CD4-positive, alpha-beta T cell treated with Interleukin-4 for 4 hours (primary cell): ENCODE measurements at places on chromosomes 16 and 17.

GRCh38 chr17:4143563-4144421 is 795 bp downstream of the CYB5D2 start:
- DNase-seq = peak; percentile 90

DNA sequence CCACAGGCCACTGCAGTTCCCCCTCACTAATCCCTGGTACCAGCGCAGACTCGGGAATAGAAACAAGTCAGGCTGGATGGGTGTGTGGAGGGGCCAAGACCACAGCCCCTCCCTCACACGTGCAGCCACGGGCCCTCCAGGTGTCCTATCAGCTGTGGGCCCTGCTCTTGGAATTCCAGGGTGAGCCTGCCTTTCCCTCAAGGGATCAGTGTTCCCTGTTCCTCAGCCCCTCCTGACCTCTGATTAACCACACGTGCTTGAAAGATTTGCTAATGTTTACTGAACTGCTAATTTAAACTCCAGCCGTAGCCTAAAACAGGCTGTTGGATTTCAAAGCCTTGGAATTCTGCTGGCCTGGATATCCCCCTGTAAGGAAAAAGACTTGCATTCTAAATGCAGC is 146.4 kb downstream of the SOCS1 start:
- DNase-seq = no peak

GRCh38 chr17:80367503-80367902 is 47.5 kb upstream of the ENDOV start:
- no peak for DNase-seq

DNA sequence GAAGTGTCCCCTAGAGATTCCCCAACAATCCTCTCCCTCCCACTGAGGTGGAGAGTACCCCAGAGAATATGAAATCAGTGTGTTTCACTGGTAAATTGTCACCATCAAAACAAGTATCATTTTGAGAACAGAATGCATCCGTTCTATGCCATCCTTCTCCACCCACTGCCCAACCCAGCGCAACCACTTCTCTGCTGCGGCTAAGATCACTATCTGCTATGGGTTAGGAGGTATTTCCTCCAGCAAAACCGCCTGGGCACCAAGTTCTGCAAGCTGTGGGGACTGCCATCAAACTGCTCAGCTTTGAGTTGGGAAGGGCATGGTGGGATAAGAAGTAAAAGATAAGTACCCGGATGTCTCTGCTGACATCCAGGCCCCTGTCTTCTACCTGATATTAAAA is 24.4 kb downstream of the CNTNAP1 start:
- peak; percentile 54 for DNase-seq

GRCh38 chr17:41793784-41794539 is 7.5 kb upstream of the JUP start:
- no peak for DNase-seq

DNA sequence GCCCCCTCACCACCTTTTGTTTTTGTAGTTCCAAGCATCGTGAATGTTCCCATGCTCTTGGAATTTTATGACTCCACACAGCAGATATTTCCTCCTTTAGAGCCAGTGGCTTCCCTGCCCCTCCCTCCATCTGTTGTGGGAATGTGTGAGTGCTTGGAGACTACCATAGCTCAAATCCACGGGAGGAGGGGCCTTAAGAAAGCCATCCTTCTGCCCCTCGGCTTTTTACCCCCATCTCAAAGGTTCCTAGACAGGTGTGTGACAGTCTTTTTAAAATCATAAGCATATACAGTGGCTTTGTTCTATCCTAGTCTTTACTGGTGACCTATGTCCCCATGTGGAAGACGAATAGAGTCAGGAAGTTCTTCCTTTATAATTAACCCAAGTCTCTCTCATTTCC is 47.2 kb downstream of the YPEL2 start:
- no peak for DNase-seq

- DNase-seq = peak; percentile 70
Measured at GRCh38 chr17:48593840-48594537, 410 bp upstream of the HOXB5 start.

DNA sequence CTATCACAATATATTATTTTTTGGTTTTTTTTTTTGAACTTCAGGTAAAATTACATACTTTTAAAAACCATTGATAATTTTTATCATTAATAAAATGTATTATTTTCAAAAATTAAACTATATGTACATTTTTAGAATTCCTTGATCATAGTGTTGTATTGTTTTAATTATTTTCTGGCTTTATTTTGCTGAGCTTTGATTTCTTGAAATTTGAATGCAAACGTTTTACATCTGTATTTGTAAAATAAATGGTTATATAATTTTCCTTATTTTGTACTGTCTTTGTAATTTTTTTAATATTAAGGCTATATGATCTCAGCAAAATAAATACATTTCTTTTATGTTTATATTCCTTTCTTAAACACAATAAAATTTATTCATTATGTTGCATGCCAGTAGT is 125.6 kb downstream of the KIF2B start:
- DNase-seq = no peak

- no peak for DNase-seq
Measured at GRCh38 chr17:45294506-45294905, 22.3 kb downstream of the MAP3K14 start.

GRCh38 chr16:29696881-29697331 is 17.9 kb downstream of the QPRT start:
- DNase-seq = no peak

- no peak for DNase-seq
Measured at GRCh38 chr16:16045296-16045695, 95.9 kb downstream of the ABCC1 start.

- no peak for DNase-seq
Measured at GRCh38 chr16:67528222-67528869, at the start of gene RIPOR1. TSS of gene RIPOR1 (plus strand) at chr16:67528829. CDS start at chr16:67538447, 9,618 bp downstream.

DNA sequence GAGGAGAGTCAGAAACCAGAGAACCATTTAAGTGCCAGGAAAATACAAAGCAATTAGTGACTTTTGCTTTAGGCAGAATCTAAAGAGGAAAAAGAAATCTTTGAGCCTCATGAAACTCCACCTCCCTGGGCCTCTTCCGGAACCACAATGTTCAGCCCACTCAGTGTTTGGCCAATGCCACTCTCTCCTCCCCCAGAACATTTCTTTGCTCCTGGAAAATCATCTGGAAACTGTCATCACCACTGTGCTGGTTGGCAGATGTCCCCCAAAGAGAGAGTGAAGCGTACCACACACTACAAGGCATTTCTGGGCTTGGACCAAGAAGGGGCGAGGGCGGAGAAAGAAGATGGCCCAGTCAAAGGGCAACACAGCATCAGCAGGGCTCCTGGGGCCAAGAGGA is 7.1 kb upstream of the SOX9 start:
- no peak for DNase-seq

DNA sequence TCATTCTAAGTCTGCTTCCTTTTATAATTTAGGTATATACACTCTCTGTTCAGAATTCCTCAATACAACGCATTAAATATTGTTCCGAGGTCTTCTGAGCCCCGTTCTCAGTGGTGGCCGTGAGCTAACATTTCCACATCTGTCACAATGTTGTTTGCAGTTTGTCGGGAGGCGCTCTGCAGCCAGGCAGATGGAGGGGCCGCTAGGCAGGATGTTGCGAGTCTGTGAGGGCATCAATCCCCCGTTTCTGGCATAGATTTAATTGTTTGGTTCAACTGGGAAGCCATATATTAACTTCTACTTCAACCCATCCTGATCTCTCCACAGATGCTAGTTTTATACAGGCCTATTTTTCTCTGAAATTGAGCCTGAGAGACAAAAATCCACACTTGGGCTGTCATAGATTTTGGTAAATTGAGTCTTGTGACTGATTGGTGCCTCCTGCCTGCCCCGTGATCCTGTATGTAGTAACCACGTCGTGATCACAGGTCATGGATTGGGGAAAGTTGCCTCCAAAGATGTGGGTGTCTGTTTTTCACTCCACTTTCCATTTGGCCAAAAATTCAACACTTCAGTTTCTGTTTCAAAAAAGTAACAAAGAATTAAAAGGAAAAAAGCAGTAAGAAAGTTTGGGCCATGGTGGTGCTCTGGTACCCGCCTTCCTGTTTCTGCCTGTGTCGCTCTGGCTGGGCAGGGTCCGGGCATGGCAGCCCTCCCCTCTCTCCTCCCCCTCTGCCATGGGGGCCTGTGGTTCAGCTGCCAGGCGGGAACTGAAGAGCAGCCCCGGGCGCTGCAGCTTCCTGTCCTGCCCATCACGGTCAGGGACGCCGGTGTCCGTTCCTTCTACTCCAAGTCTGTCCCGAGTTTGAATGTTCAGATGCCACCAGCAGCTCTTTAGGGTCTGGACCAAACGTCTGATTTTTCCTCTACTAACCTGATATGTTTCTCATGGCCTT is 41.5 kb downstream of the RPTOR start:
- DNase-seq = no peak

GRCh38 chr17:1720856-1721386 is 3.6 kb upstream of the WDR81 start:
- peak; percentile 72 for DNase-seq

DNA sequence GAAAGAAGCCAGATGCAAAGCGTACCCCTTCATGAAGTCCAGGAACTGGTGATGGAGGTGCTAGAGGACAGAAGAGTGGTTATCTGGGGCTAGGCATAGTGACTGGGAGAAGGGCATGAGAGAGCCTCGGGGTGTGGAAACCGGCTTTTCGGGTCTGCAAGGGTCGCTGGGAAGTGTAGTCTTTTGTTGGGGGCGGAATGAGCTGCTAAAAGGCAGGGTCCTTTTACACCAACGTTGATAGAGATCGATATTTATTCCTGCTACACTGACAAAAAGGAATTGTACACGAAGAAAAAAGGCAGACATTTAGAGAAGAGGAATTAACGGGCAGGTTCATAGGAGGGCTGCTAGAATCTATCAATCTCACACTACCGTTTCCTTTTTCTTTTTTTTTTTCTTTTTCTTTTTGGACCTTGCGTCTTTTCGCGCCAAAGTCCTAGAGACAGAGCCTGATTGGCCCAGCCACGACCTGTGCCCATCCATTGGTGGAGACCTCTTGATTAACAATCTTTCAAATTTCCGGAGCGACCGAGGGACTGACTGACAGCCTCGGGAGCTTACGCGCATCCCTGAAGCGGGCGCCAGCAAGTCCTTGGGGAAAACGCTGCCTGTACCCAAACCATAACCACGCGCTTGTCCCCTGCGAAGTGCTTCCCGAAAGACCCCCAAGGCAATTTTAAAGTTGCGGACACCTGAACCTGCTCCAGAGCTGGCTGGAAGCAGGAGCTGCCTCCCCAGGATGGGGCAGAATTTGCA is 27.7 kb upstream of the DHRS7B start:
- peak; percentile 57 for DNase-seq

GRCh38 chr17:50544516-50544915 is 2.5 kb upstream of the SPATA20 start:
- DNase-seq = no peak

GRCh38 chr16:1167276-1168107 is 14.6 kb downstream of the CACNA1H start:
- DNase-seq = no peak

DNA sequence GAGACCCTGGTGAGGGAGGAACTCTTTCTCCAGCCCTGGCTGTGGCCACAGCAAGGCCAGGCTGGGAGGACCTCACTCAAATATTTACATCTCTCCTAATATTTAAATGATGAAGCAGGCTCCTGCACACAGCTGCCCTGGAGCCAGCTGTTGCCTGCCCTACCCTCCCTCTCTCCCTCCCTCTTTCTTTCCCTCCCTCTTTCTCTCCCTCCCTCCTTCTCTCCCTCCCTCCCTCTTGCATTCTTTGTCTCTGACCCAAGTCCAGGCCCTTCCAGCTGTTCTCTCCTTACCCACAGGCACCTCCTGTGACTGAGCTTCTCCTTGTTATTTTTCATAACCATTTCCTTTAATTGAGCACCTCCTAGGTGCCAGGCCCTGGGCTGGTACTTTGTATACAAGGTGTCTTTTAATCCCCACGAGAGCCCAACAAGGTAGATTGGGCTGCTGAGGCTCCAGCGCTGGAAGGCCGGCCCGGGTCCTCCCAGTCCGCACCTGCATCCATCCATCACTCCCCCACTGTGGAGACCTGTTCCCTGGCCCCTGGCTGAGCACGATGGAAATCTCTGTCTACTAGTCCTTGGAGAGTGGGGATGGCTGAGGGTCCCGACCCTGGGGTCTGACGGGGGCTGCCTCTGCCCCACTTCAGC is 242.3 kb downstream of the SEC14L1 start:
- no peak for DNase-seq

DNA sequence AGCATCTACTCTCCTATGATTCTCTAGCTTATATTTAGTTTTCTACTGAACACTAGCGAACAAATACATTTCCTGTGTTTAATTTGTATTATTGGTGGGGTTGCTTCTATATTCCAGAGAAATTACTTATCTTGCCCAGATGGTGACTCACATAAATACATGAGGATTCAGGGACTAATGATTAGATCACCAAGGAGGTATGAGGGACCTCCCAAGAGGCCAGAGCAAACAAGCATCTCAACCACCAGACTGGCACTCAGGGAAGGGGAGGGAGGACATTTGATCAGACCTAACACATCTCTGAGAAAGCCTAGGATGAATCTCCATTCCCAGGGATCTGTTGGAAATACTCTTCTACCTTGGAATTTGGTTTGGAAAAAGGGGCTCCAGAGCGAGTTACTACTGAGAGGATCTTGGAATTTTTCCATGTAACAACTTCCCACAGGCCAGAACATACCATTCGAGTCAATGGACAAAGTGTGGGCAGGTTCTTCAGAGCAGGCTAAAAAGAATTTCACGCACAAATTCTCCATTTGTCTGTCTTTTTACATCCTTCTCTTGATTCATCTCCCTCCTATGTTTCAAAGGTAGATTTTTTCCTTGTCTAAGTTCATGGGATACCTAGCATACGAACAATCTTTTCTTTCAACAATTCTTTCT is 262.6 kb upstream of the MYOCD start:
- DNase-seq = no peak

GRCh38 chr17:50046179-50046578 is 9.7 kb upstream of the ITGA3 start:
- no peak for DNase-seq

DNA sequence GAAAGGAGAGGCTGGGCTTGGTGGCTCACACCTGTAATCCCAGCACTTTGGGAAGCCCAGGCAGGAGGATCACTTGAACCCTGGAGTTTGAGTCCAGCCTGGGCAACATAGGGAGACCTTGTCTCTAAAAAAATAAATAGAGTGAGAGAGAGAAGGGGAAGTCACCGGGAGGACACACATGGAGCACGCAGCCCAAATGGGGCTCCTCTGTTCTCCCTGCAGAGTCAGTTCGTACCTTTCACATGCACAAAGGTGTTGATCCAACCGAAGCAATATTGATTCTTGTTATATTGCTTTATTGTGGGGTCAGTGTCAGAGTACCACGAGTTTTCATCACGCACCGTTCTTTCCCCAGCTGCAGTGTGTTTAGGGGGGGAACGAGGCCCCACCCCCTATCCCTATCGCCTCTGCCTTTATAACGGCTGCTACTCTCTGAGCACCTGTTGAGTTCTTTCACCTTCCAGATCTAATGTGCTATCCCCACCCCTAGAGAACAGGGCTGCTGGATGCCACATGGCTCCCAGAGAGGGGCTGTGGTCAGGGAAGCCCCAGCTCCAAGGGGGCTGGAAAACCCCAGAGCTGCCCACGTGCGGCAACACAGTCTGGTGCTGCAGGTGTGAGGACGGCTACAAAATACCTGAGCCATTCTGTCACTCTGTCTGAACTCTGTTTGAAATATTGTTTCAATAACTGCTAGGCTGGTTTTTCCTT is 1.0 kb upstream of the TMEM235 start:
- no peak for DNase-seq
